ENCODE measurements at places on chromosomes 11 and 22.
A peak's percentile ranks its signal among the peaks of the same experiment; 100 is the strongest.

DNA sequence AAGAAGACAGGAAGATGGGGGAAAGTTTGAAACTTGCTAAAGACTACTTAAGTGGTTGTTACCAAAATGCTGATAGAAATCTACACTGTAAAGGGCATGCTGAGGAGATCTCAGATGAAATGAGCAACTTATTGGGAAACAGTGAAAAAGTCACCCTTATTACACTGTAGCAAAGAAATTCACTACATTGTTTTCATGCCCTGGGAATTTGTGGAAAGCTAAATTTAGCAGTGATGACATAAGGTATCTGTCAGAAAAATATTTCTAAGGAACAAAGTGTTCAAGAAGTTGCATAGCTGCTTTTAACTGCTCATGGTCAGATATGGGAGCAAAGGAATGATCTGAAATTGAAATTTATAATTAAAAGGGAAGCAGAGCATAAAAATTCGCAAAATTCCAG, 702.4 kb upstream of the LRRC4C start:
- DNase-seq = no peak

DNA sequence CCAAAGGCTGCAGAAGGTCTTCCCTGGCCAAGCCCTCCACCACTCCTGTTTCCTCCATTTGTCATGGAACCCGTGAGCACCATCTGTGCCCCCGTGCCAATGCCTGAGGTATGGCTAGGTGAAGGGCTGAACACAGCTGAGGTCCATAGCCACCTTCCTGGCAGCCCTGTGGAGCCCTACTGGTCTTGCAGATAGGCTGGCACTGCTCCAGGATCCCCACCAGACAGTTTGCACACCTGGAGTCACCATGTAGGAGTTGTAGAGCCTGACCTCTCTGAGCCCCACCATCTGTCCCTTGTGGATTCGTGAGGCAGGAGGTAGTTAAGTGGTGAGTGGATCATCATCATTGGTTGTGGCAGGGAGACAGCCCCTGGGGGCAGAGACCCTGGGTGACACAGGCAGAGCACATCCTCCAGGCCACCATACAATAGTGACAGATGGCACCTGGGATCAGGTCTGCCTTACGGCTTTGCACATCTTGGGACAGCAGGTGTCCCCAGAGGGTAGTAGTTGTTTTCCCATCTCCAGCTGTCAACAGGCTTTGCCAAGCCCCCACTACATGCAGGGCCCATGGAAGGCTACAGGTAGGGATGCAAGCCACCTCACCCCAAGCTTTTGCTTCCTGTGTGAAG, 52.5 kb upstream of the SUSD2 start:
- DNase-seq = no peak

DNA sequence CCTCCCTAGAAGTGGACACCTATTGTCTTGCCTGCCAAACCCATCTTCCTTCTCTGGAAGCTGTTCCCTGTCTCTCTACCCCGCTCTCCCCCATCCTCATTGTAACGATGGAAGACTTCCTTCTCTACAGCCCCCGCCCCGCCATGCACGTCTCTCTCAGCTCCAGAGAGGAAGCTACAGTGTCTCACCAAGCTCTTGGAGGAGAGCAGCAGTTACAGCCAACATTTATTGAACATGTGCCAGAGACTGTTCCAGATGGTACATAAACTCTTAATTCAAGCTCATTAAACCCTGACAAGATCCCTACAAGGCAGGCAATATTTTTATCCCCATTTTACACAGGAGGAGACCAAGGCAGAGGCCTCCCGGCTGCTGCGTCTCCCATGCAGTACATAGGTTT, 15.1 kb downstream of the MCHR1 start:
- no peak for DNase-seq

DNA sequence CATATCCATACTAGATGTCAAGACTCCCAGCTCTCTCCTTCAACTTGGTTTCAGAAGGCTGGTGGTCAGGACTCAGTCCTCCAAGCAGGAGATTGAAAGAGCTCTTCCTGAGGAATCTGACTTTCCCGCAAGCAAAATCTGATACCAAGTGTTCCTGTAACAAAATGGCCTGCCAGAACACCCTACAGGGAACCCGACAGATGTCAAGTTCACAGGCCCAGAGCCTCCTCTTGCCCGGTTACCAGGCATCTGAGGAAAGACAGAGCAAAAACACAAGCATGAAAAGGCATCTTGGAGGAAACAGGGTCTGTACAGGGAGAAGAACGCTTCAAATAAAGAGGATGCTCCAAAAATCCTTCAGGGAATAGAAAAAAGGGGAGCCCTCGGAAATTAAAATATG, 8.7 kb upstream of the KCNJ5 start:
- DNase-seq = no peak

- DNase-seq = no peak
Measured at GRCh38 chr11:65067446-65067845, 9.1 kb upstream of the NAALADL1 start.

GRCh38 chr22:17884084-17884483, 109.8 kb upstream of the BID start:
- no peak for DNase-seq

DNA sequence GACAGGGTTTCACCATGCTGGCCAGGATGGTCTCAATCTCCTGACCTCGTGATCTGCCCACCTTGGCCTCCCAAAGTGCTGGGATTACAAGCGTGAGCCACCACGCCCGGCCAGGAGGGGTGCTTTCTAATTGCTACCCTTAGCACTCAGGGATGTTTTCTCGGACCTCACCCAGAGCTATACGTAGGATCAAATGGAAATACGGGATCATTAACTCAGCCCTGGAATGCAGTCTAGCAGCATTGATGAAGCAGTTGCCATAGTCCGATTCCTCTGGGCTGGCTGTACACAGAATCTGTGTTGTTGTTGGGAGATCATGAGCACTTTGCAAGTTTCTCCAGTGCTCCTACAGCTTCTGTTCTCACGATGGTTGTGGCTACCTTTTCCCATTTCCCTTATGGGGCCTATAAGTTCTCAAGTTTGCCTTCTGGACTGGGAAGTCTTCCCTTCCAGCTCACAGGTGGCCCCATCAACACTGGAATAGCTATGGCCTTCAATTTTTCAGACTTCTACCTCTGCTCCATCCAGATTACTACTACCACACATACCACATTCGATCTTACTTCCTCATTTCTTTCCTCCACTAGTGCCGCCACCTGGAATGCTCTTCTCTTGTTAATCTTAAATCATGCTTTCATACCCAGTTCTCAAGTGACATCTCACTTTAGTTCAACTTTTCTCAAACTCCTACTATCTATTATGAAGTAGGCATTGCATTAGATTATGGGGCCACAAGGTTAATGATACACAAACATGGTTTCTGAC, 16.1 kb upstream of the PCF11 start:
- DNase-seq = no peak

- DNase-seq = no peak
Measured at GRCh38 chr22:20438678-20439492, 1.3 kb upstream of the SCARF2 start.

DNA sequence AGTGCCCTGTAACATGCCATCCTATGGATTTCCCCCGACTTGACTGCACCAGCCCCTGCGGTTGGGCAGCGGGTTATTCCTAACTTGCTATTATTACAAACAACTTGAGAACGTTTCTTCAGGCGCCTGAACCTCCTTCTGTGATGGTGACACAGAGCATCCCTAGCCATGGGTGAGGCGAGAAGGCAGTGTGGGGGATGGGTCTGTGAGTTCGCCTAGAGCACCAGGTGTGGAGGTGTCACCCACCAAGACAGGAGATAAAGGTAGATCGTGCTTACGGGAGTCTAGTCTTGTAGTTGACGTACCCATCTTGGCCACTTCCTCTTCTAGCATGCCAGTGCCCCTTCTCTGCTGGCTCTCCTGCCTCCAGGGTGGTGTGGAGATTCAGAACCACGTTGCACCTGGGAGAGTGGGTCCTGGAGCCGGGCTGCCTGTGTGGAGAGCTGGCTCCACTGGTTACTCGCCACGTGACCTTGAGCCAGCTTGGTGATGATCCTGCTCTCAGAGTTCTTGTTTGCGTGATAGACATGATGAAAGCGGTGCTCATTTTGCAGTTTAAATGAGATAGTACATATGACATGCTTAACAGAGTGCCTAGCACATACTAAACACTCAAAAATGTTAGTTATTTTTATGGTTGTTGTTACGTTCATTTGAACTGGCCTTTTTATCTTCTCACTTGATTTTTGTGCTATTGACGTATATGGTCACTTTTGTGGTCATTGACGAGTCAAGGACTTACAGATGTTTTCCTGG, 37.8 kb downstream of the TBC1D22A start:
- peak; percentile 11 for DNase-seq

DNA sequence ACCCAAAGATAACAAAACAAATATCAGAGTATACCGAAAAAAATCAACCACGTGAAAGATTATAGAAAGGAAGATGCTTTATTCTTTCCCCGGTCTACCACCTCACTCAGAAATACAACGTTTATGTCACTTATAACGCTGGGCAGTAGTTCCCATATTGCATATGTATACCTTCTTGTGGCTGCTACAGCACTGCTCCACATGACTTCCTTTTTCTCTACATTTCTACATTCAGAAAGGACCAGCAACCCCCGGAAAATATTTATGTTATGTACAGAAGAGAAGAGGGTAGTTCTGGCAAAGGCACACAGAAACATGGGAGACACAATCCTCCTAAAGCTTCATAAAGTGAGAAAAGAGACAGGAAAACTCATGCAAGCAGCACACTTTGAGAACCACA, 56.8 kb downstream of the MTMR2 start:
- no peak for DNase-seq

- DNase-seq = no peak
Measured at GRCh38 chr11:14331476-14332136, 27.4 kb downstream of the RRAS2 start.

DNA sequence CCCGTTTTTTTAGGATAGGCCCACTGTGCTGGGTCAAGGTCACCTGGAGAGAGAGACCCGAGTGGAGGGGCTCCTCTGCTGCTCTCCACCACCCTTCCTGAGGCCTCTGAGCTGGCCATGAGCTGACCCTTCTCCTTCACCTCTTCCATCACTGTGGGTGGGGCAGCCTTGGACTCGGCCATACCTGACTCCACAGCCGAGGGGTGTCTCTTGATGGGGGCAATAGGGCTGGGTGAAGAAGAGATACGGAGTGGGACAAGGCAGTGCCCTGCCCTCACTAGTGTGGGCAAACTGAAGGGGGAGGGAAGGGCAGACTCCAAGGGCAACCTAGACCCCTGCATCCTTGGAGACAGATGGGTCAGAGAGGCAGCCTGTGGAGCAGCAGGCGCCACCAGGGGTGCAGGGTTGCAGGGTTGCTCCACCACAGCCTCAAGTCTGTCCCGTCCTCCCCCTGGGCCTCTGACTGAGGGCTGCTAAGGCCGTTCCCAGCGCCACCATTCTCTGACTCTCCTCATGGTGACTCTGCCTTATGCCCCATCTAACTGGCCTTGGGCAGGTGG, 20.1 kb upstream of the NECTIN1 start:
- DNase-seq = no peak

- no peak for DNase-seq
Measured at GRCh38 chr22:30159561-30160353, 79.5 kb downstream of the HORMAD2 start.

GRCh38 chr11:35057926-35058668, 80.9 kb upstream of the CD44 start:
- DNase-seq = no peak

GRCh38 chr22:39526736-39527171, 5.8 kb downstream of the RPS19BP1 start:
- no peak for DNase-seq

DNA sequence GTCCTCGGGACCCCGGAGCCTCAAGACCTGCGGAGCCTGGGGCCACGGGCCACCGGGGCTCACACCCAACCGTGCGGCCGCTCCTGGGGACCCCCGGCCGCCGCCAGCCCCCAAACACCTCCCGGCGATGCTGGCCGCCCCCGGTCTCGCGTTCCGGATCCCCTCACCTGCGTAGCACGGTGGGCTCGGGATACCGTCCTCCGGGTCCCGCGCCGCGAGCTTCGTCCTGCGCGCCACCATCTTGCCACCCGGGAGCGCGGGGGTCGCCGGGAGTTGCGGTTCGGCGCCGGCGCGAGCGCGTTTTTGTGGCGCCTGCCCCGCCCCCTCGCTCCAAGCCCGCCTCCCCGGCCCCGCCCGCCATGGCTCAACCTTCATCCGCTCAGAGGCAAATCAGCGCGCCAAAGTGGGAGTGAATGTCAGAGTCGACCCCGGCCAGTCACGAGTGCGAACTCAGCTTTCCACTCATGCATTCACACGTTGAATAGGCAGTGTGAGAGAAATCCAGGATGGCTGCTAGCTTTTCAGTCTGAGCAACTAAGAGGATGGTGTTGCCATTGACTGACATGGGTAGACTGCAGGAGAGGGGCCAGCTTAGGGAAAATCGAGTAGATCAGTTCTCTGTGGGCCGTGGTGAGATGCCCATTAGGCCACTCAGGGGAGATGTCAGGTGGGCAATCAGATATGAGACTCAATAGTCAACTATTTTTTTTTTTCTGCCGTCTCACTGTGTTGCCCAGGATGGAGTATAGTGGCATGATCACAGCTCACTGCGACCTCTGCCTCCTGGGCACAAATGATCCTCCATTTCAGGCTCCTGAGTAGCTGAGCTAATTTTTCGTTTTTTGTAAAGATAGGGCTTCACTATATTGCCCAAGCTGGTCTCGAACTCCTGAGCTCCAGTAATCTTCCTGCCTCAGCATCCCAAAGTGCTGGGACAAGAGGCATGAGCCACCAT, 28.3 kb downstream of the SERHL2 start:
- peak; percentile 55 for DNase-seq

GRCh38 chr11:129610125-129610524, 205.5 kb upstream of the TMEM45B start:
- DNase-seq = no peak

DNA sequence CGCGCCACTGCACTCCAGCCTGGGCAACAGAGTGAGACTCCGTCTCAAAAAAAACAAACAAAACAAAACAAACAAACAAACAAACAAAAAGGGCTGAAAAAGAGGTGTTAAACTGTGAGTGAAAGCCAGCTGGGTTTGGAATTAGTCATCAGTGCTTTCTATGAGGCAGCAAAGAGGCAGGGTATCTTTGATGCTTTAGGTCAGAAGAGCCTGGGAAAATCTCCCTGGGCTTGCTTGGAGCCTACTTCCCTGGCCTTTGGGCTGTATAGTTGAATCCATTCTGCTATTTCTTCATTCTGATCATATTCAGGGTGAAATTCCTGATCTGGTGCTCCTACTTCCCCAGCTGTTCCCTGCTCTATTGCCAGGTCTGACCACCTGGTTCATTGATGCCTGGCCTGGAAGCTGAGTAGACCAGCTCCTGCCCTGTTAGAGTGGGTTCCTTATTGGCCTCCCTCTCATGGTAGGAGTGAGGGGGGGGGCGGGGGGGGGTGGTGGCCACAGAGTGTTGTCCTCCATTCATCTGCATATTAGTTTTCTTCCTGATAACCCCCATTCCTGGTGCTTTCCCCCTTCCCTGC, 65.6 kb downstream of the INSC start:
- no peak for DNase-seq

Measured in breast epithelium (tissue), 4 donors.